Myometrial cell (primary cell): ENCODE measurements at places on chromosomes 5 and 9. TPM values are rescaled to one million over a fixed set of nuclear protein-coding genes. Genes with fewer than 3 reads are reported as not detected.

SLIT3 gene
- total RNA-seq: not detected in 2 replicates

SLC6A7 gene
- not detected in 2 replicates for total RNA-seq

PCDHB2 gene
- 0.18 and 0.29 TPM in 2 replicates for total RNA-seq

SLC36A2 gene
- not detected in 2 replicates for total RNA-seq

KCNT1 gene
- not detected in 2 replicates for total RNA-seq

IL17B gene
- not detected in 2 replicates for total RNA-seq

SLC6A18 gene
- total RNA-seq: not detected in 2 replicates

UBLCP1 gene
- 18.7 and 34.7 TPM in 2 replicates for total RNA-seq

SLC6A19 gene
- total RNA-seq: not detected in 2 replicates

PCDHB15 gene
- 0.35 TPM in 1 of 2 replicates, not detected in the other for total RNA-seq
